ENCODE measurements at places on chromosomes 6 and 20.

DNA sequence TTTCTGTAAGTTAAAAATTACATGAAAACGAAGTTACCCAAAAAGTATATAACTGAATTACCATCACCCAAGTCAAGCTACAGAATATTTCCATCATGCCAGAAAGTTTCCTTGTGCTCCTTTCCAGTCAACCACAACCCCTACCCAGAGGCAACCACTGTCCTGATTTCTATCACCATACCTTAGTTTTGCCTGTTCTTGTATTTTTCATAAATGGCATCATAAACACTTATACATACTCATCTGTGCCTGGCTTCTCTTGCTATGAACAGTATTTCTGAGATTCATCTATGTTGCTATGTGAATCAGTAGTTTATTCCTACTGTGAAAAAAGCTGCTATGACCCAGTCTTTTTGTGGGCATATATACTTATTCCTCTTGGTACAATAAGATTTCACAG, 7.4 kb downstream of the FKBP5 start:
- no peak for DNase-seq

GRCh38 chr6:41021832-41022231, 17.2 kb downstream of the UNC5CL start:
- DNase-seq: no peak

DNA sequence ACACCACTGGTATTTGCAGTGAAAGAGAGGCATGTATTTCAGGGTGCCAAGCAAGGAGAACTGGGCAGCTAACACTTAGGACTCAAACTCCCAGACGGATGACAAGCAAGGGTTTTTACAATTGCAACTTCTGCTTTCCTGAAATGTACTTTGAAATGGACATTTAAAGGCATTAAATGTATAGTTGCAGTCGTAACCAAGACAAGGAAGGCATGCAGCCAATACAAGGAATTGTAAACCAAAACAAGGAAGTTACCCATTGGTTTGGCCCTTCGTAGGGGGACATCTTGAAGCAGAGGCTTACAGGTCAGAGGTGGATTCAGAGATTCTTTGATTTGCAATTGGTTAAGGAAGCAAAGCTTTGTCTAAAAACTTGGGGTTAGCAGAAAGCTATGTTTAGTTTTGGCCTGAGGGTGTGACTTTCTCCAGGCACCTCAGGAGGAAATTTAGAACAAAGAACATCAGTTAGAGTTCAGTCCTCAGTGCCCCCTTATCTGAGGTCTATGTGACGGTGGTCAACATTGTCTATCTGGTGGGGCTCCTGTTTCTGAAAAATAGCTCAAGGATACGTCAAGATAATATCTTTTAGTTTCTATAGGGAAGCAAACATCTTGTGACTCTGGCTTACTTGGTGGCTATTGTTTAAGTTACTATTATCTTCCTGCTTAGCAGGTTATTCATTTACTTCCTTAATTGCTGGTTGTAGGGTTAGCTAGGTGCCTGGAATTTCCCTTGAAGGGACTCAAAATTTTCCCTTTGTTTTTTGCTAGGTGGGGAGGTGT, 266.0 kb downstream of the CD83 start:
- no peak for DNase-seq

- peak; percentile 48 for DNase-seq
These were observed 31.6 kb upstream of the SLC32A1 start for GRCh38 chr20:38692436-38693411.

DNA sequence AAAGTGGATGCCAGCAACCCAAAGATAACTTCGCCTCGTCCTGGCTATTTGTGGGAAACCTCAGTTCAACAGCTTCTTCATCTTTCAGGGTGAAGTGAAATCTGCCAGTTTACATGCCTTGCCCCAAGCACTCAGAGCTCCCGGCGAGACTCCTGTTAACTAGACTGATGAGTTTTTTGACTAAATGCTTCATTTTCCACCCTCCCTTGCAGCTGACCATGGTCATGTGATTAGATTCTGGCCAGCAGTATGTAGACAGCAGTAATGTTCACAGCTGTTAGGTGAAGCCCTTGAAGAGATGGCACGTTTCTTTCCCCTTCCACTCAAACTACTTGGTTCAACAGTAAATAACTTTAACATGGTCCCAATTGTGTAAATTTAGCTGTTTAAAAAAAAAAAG, 718.8 kb upstream of the FLRT3 start:
- DNase-seq: no peak

GRCh38 chr20:32522526-32522775, 62.7 kb downstream of the NOL4L start:
- no peak for DNase-seq

DNA sequence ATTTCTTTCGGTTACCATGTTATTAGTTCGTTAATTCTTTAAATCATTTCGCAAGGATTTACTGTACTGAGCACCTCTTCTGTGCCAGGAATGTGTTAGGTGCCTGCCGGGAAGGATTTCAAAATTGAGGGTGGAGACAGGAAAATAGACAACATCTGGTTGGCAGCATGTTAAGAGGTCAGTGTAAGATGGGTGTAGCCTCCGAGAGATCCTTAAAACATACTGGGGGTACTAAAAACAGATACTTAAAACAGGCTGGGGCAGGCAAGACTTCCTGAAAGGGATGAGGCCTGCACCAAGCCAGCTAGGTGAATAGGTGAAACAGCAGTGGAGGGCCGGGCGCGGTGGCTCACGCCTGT, 178.0 kb upstream of the SGK1 start:
- no peak for DNase-seq

DNA sequence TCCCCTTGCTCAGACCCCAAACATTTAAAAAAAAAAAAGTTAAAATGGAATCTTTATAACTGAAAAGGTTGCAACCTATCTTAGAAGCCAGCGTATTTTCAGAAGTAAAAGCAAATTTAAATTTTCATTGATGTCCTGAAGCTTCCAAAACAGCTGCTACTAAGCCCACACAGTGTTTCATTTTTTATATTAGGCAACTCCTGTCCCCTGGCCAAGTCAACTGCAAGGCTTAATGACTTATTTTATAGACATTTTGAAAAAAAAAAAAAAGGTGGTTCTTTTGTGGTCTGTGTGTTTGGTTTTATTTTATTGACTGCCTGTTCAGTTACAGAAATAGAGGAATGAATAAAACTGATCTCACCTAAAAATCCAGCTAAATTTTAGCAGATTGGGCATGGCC, 13.0 kb downstream of the CFAP61 start:
- no peak for DNase-seq

DNA sequence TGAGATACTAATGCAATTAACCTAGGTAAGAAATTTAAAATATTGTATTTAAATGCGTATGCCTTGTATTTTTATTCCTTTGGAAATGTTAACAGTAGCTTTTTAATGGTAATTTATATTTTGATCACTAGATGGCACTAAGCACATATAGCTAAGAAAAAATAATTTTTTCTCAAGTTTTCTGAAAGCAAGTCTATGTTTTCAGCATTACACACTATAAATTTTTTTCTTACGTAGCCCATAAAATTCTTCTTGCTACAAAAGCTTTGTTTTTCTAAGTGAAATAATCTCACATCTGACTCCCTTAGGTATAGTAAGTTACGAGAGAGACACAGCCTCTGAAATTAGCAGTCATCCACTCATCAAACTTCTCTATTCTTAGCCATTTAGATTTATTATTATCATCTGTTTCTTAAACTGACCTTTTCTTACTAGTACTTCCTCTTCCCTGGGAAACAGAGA, 35.7 kb downstream of the TSPYL4 start:
- DNase-seq: no peak

- DNase-seq: no peak
These were observed 14.4 kb upstream of the MAS1L start for GRCh38 chr6:29502181-29502580.

GRCh38 chr6:117536317-117536716, 53.8 kb downstream of the DCBLD1 start:
- no peak for DNase-seq

DNA sequence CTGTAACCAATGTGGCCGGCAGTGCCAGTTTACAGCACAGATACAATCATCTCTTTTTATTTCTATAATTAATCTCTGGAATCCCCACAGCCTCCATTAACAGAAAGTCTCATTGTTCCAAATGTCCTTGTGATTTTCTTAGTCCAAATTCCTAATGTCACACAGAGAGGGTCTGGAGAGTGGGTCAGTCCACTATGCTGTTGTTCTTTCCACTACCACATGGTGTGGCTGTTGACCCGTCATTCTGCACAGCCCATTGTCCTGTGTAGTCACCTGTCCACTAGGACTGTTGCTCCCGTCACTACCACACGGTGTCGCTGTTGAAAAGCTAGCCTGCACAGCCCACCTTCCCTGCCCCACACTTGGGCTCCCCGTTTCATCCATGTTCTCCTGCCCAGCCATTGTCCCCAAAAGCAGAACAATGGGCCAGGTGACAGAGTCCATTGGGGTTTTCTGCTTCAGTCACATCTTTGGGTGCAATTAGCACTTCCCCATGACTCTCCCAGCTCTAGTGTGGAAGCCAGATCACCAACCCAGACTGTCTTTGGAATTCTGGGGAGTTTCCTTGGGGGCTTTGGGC, 8.6 kb upstream of the LBP start:
- no peak for DNase-seq

DNA sequence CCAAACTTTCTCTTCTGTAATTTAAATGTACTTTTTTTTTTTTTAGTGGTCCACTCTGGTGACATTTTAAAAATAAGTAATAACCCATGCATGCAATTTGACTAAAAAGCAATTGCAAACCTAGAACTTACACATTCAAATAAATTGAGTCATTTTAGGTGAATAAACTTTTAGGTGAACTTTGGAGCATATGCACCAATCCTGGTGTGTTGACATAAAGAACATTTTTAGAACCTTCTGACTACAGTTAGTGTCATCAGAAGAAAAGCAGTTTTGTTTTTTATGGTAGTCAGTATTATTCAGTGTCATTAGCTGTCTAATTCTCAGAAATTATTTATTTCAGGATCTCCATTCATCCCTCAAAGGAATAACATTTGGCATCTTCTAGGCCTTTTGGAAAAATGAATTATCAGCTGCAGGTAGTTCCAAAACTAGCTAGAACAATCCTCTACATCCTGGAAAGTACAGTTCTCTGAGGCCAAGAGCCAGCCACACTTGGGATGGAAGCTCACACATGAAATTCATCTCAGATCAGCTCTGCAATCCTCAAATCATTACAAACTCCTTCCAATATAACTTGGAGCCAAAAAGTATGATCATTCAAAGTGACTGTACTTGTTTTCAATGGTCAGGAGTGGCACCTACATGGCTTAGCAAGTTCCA, 38.5 kb upstream of the SIM1 start:
- no peak for DNase-seq

DNA sequence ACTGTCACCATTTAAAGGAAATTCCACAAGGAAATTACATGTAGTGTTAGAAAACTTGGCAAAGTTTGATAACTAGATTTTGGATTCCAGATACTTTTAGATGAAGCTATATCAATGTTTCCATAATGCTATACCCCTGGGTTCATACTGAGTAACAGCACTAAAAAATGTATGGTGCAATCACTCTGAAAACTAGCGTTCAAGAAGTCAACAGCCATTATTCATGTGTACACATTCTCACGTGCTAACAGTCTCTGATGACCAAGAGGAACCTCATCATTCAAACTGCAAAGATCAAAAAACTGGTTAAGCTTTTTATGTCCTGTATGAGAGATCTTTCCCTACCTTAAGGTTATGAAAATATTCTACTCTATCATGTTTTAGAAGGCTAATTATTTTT, 197.6 kb downstream of the GMDS start:
- DNase-seq: no peak

DNA sequence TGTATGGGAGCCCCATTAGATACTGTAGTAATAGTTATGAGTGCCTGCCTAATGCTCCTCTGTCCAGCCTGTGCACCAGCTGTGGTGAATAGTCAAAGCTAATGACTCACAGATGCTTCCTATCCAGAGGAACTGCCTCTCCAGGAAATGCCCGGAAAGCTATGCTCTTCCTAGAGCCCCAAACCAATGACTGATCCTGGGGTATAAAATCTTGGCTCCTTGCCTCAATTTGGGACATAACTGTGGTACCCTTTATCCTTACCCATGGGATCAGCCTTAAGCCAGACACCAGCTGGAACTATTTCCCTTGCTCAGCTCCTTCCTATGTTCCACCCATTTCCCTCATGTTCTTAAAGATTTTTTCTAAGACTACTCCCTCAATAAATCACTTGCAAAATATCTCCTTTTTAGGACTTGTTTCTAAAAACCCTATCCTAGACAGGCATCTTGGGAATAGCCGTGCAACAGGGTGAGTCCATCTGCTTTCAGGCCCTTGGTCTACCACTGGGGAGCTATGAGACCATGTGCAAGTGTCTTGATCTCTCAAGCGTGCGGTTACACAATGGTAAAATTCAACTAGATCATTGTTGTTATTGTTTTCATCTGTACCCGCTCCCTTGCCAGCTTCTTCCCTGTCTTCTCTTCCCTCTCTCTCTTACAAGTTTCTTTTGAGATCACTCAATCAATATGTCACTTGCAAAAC, 283.7 kb downstream of the BTBD3 start:
- no peak for DNase-seq

GRCh38 chr6:170222498-170223471, 68.1 kb downstream of the DLL1 start:
- DNase-seq: no peak

DNA sequence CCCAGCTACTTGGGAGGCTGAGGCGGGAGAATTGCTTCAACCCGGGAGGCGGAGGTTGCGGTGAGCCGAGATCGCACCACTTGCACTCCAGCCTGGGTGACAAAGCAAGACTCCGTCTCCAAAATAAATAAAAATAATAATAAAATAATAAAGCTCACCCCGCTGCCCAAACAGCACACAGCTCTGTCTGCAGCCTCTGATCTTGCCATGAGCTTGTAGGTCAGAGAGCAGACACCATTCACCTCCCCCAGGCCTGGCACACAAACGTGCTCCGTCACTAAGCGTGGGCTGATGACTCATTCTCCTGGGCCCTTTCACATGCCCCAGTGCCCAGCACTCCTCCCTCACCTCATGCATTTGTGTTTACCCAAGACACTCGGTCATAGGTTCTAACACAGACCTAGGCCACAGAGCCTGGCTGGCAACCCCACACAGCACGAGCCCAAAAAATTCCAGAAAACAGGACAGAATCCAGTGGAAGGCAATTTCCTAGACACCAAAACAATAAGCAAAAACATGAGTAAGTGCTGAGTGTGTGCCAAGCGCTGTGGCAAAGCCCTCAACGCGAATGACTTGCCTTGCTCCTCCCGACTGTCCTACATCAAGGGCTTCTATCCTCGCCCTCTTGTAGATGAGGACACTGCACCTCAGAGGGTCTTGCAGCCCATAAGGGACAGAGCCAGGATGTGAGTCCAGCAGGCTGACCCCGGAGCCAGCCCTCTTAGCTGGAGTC, 18.0 kb downstream of the ATP9A start:
- DNase-seq: peak; percentile 12

- no peak for DNase-seq
These were observed 46.6 kb downstream of the SLX4IP start for GRCh38 chr20:10481676-10482075.

DNA sequence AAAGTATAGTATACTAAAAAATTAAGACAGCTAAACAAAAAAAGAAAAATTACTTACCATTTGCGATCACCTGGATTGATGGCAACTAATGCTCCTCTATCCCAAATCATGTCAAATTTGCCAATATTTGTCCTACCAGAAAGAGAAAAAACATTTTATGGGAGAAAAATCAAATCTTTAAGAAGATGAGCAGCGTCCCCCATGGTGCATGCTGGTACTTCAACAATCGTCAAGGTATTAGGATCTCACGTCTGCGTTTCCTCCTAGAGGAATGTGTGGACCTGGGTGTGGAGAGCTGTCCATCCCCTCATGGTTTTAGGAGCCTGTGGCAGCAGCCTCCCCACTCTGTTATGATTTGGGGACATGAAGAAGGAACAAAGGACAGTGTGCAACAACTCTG, 16.0 kb downstream of the TPMT start:
- no peak for DNase-seq

- no peak for DNase-seq
These were observed 30.8 kb downstream of the DUSP22 start for GRCh38 chr6:322940-323729.

- DNase-seq: no peak
These were observed 15.4 kb downstream of the FOXC1 start for GRCh38 chr6:1624851-1625781.

All from stimulated activated CD4-positive, alpha-beta T cell treated with anti-CD3 and anti-CD28 coated beads, Interleukin-12 subunit alpha, Interleukin-12 subunit beta, amount 100 ng/mL, for 4 hours (primary cell).